Ascending aorta (tissue), 2 donors: ENCODE measurements at places on chromosomes 4 and X.

DNA sequence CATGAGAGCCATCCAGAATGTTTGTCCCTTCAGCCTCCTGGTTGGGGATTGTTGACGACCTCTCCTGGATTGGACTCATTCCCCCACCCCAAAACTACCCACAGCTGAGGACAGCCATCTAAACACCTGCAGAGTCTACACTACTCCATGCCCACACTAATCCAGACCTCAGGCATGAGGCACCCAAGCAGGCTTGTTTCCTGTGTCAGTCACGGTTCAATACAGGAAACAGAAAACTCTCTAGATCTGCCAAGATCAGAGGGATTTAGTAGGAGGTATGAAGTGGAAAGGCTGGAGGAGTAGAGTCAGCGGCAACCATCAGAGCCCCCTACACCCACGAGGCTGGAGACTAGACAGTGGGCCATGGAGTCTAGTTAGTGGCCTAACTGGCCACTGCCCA, 37.7 kb downstream of the HAND2 start:
- no peak for DNase-seq

DNA sequence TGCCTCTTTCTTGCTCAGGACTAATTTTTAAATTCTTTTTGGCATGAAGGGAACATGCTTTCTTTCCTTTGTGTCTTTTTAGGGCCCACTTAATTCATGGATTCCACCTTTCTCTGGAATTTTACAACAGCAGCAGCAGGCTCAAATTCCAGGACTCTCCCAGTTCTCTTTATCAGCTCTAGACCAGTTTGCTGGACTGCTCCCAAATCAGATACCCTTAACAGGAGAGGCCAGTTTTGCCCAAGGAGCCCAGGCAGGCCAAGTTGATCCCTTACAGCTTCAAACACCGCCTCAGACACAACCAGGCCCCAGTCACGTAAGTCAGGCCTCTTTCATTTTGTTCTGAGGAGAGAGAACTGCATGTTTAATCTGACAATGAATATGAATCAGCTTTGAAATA, 2.3 kb downstream of the ODAM start:
- no peak for DNase-seq

GRCh38 chr4:77505275-77505957, 100.2 kb upstream of the CXCL13 start:
- no peak for DNase-seq

- DNase-seq = no peak
These were observed 90.7 kb upstream of the ADRA2C start for GRCh38 chr4:3675251-3676115.

GRCh38 chr4:1087371-1087770, 26.0 kb downstream of the RNF212 start:
- DNase-seq = no peak

DNA sequence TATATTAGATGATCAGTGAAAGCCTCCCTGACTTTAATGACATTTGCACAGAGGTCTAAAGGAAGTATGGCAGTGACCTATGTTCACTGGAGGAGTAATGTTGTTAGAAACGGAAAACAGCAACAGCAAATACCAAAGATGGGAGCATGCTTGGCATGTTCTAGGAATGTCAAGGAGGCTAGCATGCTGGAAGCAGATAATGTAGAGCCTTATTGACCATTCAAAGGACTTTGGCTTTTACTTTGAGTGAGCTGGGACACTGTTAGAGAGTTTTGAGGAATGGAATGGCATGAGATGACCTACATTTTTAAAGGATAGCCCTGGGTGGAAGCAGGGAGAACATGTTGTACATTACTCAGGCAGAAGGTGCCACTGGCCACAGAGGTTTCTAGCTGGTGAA, 6.0 kb downstream of the RPA4 start:
- DNase-seq = no peak

GRCh38 chr4:15836362-15836761, 58.2 kb downstream of the CD38 start:
- DNase-seq = no peak

DNA sequence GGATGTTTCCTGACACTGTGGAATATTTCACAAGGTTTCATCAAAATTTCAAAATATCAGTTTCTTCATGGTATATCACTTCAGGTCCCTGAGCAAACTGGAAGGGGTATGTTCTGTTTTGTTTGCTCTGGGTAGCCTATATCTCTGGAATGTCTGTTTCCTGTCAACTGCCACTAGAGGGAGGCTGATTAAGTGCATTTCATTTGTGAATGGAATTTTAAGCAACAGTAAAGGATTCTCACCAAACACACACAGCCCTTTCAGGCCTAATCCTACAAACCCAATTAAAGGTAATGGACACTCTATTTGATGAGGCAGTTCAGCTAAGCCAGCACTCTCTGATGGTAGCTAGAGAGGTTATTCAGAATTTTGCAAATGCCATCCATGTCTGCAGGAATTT, 307.1 kb downstream of the TEX13A start:
- no peak for DNase-seq

DNA sequence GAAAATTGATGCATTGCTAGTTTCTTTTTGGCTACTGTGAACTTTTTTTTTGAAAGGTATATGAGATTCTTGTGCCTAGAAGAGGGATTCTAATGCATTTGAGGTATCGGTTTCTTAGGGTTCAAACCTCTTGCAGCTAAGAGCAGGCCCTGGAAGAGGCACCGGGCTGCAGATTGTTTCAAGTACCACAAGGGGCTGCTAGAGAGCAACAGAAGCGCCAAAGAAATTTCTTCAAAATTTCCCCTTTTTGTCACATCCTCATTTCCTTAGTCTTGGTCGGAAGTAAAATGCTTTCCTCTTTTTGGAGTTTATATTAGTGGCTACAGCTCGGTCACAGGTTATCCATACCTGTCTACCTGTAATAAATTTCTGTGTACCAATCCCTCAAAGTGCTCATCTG, 89.8 kb downstream of the PDGFRA start:
- no peak for DNase-seq

GRCh38 chr4:112840061-112840460, 203.1 kb downstream of the LARP7 start:
- no peak for DNase-seq

- no peak for DNase-seq
These were observed 19.7 kb upstream of the GPAT3 start for GRCh38 chr4:83516042-83516772.

DNA sequence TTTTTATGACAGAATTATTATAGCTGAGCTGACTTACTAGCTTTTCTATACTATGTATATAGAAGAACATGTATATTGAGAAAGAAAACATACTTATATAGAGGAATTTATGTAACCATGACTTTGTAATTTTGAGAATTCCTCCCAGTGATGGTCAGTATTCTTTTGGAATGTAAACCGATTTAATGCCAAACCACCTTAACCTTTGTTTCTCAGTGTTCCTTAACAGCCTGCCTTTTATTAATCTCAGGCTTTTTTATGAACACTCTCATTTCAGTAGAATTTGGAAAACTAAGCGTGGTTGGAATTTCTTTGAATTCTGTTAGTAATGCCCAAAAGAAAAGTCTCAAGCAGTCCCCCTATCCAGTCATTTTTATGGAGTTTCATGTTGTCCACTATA, 47.0 kb downstream of the MOSPD2 start:
- DNase-seq = no peak

DNA sequence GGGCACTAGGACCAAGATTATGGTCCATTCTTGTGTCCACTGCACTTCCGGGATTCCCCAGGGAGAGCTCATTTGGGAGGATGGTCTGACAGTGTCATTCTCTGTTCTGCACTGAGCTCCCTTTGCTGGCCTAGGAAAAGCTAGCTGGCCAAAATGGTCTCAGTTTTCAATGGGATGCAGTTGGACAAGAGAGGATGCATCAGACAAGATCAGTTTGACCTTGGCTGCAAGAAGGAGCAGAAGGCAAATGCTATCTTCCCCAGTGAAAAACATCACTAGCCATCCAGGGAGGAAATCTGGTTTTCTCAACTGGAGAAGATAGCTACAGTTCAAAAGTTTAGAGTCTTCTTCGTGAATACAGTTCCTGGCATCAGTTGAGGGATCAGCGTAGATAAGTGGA, 221.1 kb downstream of the PTTG2 start:
- no peak for DNase-seq

GRCh38 chr4:80798082-80798481, 232.4 kb upstream of the BMP3 start:
- DNase-seq = no peak

DNA sequence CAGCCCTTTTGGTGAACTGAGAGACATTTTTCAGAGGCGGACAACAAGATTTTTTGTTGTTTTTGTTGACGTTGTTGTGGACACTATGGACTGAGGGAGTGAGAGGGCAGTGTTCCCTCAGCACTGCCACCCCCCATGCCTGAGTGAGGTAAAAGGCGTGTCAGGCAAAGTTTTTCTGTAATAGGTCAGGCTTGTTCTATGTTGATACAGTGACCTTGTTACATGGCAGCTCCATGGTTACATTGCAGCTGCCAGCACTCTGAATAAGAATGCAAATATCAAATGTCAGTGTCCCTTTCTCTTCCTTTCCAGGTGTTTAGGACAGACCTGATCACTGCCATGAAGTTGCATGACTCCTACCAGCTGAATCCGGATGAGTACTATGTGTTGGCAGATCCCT, 36.6 kb downstream of the JADE1 start:
- DNase-seq = no peak

DNA sequence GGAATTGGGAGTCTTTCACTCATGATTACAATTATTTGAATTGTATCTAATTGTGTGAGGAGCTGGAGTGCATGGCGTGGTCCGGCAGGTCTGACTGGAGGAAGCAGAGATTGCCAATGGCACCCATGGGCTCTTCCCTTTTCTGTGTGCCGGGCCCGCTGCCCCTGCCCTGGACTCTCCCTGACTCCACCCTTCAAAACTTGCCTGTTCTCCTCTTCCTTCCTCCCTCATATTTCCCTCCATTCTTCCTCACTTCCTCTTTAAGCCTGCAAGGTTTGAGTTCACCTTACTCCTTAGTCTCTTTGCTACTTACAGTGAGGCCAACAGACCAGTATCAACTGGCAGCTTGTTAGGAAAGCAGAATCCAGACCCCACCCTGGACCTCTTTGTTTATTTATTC, 6.5 kb upstream of the STBD1 start:
- no peak for DNase-seq

- no peak for DNase-seq
These were observed 62.1 kb downstream of the CLCN3 start for GRCh38 chr4:169682372-169683047.

DNA sequence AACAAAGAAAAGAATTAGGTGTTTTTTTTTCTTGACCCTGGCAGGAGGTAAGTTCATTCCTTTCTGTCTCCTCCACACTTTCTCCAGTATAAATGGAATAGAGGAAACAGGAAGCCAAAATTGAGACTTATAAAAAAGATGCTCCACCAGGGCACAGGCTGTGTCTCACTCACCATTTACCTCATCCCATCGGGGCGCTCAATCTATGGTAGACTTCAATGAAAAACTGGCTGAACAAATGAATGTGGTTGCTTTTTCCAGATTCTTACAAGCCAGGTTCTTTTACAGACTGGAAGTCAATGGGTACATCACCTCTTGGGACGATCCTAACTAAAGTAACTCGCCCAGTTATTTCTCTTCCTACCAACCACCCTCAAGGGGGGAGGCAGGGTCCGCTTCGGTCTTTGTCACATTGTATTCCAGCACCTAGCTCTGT, 685 bp downstream of the COMMD8 start:
- DNase-seq = no peak

- no peak for DNase-seq
These were observed 23.4 kb upstream of the PAQR3 start for GRCh38 chr4:78962597-78963115.

DNA sequence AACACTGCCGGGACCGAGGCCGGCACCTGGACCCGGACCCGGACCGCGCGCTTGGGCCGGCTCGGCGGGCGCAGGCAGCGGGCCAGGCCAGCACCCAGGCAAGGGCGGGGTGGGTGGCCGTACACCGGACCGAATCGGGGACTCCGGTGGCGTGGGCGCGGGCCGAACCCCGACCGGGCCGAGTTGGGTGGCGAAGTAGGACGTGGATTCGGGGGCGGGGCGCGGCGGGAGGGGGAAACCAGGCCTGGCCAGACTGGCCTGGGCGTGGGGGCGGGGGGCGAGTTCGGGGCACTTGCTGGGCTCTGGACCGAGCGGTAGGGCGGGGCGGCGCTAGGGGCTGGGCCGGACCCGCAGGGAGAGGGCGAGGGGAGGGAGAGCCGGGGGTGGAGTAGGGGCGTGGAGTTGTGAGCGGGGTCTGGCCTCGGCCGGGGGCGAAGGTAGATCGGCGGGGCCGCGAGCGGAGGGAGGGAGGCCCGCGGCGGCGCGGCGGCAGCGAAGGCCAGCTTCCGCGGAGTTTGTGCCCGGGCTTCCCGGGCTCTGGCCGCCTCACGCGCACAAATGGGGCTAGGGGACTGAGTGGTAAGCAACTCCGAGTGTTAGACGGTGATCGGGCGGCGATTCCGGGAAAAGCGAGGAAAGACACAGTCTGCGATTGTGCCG, 1.8 kb upstream of the BCORL1 start:
- no peak for DNase-seq

DNA sequence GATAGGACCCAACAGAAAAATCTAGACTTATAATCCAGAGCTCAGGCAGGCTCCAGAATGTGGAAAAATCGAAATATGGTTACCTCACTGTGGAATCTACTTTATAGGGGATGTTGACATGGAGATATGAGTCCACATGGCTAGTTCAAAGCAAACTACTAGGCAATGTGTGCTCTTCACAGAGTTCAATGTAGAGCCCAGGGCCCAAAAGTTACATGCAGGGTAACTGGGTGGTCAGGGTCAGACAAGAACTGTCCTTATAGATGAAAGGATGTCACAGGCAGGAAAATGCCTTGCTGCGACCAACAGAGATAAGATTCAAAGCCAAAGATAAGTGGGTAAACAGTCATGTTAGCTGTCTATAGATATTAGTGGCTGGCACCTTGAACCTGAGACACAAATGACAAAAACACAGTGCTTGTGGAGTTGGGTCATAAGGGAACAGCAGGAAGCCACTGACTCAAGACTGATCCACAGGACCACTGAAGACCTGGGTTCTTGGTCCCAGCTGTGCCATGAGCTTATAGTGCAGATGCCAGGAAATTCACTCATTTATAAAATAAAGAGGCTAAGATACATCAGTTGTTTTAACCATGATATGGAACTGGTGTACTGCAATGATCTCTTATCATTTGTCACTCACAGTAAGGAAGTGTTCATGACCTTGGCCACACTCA, 101.7 kb upstream of the MBNL3 start:
- no peak for DNase-seq

DNA sequence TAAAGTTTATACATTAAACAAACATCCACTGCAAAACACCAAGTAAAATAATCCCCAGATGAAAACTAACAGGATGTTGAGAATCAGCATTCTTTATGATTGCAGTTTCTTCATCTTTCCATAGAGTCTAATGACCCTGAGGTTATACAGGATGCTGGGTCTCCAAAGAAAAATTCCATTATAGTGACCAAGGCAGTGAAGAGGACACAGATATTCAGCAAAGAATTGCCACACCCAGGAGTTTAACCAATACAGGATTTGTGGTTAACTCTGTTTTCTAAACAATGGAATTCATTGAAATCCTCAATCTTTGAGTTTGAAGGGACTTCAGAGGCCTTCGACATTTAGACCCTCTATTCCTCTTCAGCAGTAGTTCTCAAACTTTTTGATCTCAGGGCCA, 76.2 kb upstream of the ESX1 start:
- no peak for DNase-seq
